Stimulated activated CD4-positive, alpha-beta T cell treated with anti-CD3 and anti-CD28 coated beads, Interleukin-1b, Interleukin-23, amount 100 ng/mL, for 4 hours (primary cell): ENCODE measurements at places on chromosomes 16 and 17.

DNA sequence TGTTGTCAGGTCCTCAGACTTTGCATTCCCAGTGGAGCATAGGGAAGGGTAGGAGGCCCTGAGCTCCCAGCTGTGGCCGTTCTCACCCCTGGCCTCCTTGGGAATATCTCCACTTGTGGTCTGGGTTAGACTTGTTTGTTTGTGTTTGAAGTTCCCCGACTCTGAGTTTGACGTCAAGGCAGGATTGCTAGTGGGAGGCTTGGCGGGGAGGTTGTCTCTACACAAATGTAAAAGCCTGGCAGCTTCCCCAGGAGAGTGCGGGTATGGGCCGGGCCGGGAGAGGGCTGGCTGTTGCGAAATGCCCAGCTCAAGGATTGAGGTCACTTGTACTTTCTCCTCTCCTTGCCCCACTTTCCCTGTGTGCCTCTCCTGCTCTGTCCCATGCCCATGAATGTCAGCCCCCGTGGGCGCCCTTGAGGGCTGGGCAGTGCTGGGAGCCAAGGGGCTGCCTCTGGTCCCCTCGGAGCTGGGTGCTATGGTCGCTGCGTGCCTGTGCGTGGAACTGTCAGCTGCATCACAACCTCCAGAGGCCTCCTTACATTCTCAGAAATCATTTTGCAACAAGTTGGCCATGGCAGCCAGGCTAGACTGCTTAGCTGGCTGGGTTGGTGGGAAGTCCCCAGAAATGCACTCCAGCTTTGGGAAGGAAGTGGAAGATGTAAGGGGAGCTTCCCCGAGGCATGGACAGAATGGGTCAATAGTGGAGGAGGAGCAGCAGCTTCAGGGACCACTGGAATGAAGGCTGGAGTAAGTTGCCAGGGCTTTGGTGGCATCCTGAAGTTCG is 84.3 kb downstream of the KSR1 start:
- DNase-seq = no peak

- DNase-seq = no peak
Observed at GRCh38 chr16:47499700-47500264, 38.7 kb downstream of the PHKB start.

DNA sequence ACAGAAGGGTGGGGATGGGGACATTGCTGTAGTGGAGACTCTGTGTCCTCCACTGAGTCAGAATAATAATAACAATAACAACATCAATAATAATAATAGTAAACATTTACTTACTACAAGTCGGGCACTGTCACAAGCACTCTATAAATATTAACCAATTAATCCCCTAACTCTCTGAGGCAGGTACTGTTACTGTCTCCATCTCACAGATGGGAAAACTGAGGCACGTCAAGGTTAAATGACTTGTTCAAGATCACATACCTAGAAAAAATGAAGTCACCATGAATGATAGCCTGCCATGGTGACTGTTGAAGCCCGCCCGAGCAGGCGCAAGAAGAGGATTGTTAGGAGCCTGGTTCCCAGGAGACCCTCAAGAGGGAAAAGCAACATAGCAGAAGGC is 10.2 kb downstream of the PRR29 start:
- DNase-seq = no peak

DNA sequence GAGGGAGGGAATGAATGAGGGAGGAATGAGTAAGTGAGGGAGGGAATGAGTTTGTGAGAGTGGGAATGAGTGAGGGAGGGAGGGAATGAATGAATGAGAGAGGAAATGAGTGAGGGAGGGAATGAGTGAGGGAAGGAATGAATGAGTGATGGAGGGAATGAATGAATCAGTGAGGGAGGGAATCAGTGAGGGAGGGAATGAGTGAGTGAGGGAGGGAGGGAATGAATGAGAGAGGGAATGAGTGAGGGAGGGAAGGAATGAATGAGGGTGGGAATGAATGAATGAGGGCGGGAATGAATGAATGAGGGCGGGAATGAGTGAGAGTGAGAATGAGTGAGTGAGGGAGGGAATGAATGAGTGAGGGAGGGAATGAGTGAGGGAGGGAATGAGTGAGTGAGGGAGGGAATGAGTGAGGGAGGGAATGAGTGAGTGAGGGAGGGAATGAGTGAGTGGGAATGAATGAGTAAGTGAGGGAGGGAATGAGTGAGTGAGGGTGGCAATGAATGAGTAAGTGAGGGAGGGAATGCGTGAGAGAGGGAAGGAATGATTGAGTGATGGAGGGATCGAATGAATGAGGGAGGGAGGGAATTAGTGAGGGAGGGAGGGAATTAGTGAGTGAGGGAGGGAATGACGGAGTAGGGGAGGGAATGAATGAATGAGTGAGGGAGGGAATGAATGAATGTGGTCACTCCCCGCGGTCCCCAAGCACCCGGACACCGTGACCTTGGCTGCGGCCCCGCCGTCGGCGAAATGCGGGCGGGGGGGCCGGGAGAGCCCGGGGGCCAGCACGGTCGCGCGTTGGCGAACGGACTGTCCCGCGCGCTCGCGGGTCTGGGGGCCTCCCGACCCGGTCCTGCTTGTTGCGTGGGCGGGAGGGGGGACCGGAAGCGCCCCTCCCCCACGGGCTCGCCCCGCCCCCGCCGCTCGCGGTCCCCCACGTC is 1.1 kb upstream of the UBE2I start:
- no peak for DNase-seq

DNA sequence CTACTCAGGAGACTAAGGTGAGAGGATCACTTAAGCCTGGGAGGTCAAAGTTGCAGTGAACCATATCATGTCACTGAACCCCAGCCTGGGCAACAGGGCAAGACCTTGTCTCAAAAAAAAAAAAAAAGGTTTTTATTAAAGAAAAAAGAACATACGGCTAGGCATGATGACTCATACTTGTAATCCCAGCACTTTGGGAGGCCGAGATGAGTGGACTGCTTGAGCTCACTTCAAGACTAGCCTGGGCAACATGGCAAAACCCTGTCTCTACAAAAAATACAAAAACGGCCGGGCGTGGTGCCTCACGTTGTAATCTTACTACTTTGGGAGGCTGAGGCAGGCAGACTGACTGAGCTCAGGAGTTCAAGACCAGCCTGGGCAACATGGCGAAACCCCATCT is 38.4 kb downstream of the RANBP10 start:
- DNase-seq = no peak

- no peak for DNase-seq
Observed at GRCh38 chr17:64107500-64108236, 22.3 kb downstream of the ERN1 start.

GRCh38 chr17:34771891-34772290 is 189.4 kb downstream of the CCT6B start:
- DNase-seq = no peak

GRCh38 chr16:64408699-64409098 is 713.2 kb downstream of the CDH11 start:
- DNase-seq = no peak

DNA sequence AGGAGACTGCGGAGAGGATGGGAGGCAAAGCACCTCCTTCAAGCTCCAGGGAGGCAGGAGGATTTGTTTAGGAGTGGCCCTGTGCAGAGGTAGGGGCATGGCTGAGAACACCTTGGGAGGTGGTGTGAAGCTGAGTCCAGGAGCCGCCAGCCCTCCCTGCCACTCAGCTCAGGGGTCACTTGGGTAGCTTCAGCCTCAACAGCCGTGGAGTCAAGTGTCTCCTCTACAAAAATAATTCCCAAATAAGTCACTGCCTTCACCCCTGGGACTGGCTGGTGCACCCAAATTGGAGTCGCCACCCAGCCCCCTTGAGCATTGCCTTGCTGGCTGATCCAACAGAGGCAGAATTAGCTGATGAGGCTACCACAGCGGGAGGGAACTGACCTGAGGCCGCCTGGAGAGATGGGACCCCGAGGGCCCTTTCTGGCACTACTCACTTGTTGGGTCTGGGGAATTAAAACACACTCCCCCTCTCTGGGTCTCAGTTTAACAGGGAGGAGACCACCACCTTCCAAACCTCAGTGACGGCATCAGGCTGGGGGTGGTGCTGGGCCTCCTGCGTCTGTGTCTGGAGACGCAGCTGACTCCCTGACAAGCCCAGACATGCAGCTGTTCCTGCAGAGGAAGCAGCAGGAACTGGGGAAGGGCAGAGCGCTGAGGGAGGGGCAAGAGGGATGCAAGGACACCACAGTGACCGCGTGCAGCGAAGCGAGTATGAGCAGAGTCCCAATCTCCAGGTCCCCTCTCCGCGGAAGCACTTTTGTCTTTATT is 87.9 kb upstream of the TOB1 start:
- DNase-seq = no peak

- DNase-seq = no peak
Observed at GRCh38 chr16:65313936-65314626, 192.2 kb upstream of the CDH11 start.

DNA sequence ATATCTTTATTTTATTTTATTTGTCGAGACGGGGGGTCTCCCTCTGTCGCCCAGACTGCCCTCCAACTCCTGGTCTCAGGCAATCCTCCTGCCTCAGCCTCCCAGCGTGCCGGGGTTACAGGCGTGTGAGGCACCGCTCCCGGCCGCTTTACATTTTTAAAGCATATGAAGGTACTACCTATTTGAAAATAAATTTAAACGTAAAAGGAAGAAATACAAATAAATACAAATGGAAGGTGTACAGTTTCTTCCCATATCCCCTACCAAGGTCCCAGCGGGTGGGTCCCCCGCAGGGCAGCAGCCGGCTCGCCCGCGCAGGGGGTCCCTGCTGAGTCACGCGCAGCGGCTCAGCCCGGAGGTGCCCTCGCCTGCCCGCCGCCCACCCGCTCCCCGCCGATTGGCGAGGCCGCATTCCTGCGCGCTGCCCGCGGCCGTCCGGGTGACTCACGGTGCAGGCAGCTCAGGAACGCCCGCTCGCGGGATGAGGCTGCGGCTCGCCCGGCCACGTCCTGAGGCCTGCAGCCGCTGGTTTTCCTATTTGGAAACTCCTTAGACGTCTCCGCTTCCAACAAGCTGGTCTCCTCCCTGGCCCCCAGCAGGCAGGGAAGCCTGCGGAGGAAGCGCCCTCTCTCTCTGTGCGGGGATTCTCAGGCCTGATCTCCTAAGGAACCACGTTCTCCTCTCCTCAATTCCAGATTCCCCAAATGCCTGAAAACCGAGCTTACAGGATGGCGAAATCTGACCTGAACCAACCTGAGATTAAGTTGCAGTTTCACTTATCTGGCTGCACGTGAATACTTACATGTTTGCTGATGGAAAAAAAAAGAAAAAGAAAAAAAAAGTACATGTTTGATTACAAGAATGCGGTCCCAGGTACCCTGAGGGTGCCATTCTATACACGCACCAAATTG is 54.8 kb upstream of the MAP3K14 start:
- peak; percentile 34 for DNase-seq

DNA sequence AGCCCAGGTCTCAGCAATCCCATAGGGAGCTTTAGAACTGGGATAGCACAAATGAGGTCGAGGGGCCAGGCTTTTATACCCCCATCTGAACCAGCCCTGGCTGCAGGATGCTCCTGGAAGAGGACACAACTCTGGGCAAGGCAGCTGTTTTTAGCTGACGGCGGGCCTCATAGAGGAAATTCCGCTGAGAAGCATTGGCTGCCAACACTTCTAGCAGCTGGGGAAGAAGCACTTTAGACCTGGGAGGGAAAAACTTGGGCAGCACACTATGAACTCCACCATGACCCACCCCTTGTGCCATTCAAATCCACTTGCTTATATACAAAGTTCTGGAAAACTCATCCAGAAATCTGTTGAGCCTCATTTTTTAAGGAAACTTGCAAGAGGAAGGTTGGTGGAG is 5.0 kb downstream of the CCL11 start:
- no peak for DNase-seq

GRCh38 chr17:18041776-18042175 is 2.6 kb downstream of the GID4 start:
- DNase-seq = no peak

- no peak for DNase-seq
Observed at GRCh38 chr16:28090646-28091377, 27.3 kb upstream of the GSG1L start.

DNA sequence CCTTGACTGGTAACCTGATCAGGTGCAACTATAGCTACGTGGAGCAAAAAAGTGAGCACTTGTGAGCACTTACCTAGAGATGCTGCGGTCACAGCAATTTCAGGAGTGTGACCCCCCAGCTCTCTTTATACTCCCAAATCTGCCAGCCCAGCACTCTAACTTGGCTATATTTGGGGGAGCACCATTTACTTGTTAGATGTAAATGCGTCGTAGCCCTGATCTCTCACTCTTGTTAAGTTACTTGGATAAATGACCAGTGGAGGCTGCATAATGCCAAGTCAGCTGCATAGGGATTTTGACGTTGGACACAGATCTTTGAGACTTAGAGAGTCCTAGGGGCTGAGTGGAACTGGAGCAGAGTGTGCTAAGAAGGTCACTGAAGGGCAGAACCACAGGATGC is at the start of gene MYH13:
Gene MYH13, minus strand, starts transcription at position 101 of the 400 bp plus-strand sequence. CDS start 8,476 bp downstream, outside the sequence.
- no peak for DNase-seq

DNA sequence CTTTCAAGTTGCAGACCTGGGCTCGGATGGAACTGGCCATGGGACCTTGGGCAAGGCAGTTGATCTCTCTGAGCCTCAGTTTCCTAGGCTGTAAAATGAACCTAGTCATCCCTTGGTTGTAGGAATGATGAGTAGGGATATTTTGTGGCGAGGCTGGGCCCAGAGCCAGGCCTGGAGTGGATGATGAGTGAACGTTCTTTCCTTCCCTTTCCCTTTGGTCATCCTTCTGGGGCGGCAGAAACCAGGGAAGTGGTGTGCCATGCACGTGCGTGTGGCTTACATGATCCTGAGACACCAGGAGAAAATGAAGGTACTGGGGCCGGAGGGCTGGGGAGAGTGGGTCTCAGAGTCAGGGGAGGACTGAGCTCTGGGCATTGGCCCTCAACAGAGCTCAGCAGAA is 8.4 kb downstream of the FBRS start:
- no peak for DNase-seq

DNA sequence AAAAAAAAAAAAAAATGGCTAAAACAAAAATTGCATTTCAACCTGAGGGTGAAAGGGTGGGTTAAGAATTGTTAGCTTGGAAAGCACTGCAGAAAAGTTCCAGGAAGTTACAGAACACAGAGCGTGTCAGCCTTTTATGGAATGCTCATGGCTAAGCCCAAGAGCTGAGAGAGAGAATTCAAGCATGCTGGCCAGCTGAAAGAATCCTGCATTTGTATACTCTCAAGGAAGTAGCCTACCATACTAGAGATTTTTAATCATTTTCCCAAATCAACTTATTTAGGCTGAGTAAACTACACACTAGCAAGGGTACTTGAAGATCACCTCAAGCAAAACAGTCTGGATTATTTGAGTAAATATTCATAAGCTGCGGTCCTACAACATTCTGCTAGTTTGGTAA is 153.9 kb downstream of the KCNJ2 start:
- no peak for DNase-seq

DNA sequence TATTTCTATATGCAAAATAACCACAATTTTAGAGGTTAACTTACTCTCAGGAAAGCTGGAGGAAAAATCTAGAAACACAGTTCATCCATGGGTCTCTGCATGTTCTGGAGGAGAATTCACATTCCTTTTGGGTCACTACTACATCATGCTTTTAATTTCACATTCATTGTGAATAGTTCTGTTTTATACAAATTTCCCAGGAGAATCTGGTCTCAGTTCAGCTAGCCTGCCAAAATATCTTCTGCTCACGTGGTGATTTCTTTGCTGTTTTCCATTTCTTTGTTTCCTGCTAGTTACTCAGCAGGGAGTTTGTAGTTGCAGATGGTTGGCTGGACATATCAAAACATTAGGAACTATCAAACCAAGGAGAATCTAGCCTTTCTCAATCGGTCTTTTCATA is at the start of gene ABCA9:
Gene ABCA9, minus strand, starts transcription at position 106 of the 400 bp plus-strand sequence. CDS start 9,801 bp downstream, outside the sequence.
- DNase-seq = no peak
